ENCODE measurements at places on chromosomes 5 and 9.

DNA sequence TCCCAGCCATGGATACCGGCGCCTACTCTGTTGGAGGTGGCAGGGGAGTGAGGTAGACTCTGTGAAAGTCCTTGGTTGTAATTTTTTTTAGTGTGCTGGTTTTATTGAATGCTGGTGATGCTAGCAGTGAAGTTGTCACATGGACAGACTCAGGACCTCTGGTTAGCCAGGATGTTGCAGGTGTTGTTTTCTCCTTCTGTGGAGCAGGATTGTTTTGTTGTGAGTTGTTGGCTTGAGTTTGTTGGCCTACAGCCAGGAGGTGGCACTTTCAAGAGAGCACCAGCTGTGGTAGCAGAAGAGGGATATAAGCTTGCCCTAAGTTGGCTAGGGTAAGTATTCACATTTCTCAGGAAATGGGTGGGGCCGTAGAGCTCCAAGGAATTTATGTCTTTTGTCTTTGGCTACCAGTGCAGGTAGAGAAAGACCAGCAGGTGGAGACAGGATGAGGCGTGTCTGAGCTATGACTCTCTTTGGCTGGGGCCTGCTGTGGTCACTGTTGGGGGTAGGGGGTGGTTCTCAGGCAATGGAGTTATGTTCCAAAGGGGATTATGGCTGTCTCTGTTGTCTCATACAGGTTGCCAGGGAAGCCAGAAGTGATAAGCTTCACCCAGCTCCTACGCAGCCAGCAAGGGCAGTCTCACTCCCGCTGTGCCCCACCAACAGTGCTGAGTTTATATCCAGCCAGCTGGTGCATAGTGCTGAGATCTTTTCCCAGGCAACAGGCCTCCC lies 248.7 kb downstream of the TAF11L14 start:
- DNase-seq = peak; percentile 48

GRCh38 chr5:135218486-135218755 lies 180.6 kb downstream of the MACROH2A1 start:
- no peak for DNase-seq

- DNase-seq = no peak
These were observed 169.2 kb downstream of the EDIL3 start for GRCh38 chr5:84215521-84215920.

DNA sequence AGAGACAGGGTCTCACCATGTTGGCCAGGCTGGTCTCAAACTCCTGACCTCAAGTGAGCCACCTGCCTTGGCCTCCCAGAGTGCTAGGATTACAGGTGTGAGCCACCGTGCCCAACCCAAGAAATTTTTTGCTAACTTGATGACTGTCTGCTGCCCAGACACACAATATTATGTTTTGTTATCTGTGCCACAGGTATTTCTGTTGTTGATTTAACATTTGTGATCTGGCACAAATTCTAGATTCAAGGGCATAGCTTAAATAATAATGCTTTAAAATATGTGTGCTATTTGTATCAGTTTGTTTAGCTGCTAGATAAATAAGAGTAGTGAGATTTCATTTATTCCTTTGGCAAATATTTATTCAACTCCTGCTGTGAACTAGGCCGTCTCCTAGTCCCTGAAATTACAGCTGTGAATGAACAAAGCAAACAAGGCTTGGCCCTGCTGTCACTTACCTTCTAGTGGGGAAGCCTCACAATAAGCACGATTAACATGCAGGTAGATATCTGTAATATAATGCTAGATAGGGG lies 35.3 kb downstream of the GAPVD1 start:
- DNase-seq = no peak

- no peak for DNase-seq
These were observed 12.9 kb downstream of the MYORG start for GRCh38 chr9:34363619-34364351.
